NCI-H1092 (cell line): ENCODE measurements at places on chromosomes 7 and 10.

DNA sequence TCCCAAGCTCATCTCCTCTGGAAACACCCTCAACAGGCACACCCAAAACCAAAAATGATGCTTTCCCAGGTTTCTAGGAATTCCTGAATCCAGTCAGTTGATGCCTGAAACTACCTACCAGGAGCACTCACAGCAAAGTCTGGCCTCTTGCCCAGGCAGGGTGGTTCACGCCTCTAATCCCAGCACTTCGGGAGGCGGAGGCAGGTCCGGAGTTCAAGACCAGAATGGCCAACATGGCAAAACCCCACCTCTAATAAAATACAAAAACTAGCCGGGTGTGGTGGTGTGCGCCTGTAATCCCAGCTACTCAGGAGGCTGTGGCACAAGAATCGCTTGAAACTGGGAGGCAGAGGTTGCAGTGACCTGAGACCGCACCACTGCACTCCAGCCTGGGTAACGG is 1.9 kb downstream of the MAD1L1 start:
- DNase-seq: no peak

- no peak for DNase-seq
Observed at GRCh38 chr7:120033114-120033513, 239.9 kb upstream of the KCND2 start.

- DNase-seq: no peak
Observed at GRCh38 chr10:58780476-58780875, 267.8 kb downstream of the BICC1 start.

- no peak for DNase-seq
Observed at GRCh38 chr7:114217026-114217806, 197.4 kb upstream of the FOXP2 start.

- DNase-seq: no peak
Observed at GRCh38 chr10:68601501-68602265, 41.5 kb downstream of the TET1 start.

GRCh38 chr10:33897291-33897752 is 562.9 kb upstream of the NRP1 start:
- no peak for DNase-seq
